NCI-H1694 treated with DMSO at 0.1 percent for 48 hours (cell line): ENCODE measurements at places on chromosomes 12 and 14.

- DNase-seq = no peak
These were observed 6.3 kb downstream of the FRS2 start for GRCh38 chr12:69476276-69477017.

DNA sequence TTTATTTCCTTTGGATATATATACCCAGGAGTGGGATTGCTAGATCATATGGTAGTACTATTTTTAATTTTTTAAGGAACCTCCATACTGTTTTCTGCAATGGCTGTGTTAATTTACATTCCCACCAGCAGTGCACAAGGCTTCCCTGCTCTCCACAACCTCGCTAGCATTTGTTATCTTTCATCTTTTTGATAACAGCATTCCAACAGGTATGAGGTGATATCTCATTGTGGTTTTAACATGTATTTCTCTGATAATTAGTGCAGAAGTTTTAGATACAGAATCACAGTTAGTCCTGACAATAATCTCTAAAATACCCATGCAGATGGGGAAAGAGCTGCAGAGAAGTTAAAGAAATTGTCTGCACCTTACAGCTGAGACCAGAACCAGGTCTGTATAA, 35.5 kb upstream of the BCL2L14 start:
- DNase-seq = no peak

DNA sequence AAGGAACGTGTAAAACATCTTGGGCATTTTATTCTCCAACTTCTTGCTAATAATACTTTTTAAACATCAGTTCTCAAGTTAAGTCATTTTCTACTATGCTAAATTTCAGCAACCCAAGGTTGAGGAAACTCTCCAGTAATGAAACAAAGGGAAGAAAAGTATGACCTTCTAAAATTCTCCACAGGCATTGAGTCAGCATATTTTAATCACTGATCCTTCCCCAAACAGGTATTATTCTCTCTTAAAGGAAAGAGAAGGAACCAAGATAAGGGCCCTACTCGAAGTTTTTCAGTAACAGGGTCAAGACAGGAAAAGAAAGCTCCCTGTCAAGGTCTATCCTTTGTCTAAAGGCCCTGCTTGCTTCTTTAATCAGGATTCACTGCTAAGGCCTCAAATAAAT, 3.0 kb downstream of the KICS2 start:
- DNase-seq = no peak

DNA sequence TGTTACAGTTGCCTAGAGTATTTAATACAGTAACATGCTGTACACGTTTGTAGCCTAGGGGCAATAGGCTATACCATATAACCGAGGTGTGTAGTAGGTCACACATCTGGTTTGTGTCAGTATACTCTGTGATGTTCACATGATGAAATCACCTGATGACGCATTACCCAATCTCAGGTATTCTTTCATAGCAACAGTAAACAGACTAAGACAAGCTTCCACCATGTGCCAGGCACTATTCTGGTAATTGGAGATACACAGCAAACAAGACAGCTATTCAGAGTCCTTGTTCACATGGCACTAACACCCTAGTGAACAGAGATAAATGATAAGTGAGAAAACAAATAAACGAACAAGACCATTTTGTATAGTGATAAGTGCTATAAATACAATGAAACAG, 3.8 kb upstream of the PDE3A start:
- no peak for DNase-seq

- no peak for DNase-seq
These were observed 366.2 kb downstream of the EGLN3 start for GRCh38 chr14:33584697-33585096.

DNA sequence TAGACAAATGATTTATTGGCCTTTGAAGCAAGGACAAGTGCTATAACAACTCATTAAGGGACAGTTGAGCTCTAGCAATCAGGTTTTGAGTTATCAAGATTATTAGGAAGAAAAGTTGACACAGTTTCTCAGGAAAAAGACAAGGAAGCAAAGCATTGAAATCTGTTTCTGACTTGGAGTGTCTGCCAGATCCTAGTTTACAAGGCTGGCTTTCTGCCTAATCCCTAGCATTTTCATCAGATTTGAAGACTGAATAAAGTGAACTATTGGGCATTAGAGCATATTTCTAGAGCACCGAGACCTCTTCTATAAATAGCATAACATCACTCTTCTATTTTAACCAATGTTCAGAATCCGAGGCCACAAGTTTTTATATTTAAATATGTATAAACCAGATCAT, 7.0 kb downstream of the SYT1 start:
- no peak for DNase-seq

GRCh38 chr12:64753427-64753826, 5.8 kb downstream of the GNS start:
- DNase-seq = no peak

DNA sequence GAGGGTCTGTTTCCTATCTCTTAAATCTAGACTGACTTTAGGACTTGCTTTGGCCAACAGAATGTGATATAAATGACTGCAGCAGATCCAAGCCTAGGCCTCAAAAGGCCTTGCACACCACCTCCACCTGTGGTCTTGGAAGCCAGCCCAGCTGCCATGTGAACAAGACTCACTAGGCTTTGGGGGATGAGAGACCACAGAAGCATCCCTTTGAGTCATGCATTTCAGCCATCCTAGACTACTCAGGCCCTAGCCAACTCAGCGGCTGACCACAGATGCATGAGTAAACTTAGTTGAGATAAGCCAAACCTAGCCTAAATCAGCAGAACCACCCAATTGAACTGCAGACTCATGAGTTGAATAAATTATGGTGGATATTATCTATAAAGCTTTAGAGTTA, 87.7 kb downstream of the KCNH5 start:
- DNase-seq = no peak

DNA sequence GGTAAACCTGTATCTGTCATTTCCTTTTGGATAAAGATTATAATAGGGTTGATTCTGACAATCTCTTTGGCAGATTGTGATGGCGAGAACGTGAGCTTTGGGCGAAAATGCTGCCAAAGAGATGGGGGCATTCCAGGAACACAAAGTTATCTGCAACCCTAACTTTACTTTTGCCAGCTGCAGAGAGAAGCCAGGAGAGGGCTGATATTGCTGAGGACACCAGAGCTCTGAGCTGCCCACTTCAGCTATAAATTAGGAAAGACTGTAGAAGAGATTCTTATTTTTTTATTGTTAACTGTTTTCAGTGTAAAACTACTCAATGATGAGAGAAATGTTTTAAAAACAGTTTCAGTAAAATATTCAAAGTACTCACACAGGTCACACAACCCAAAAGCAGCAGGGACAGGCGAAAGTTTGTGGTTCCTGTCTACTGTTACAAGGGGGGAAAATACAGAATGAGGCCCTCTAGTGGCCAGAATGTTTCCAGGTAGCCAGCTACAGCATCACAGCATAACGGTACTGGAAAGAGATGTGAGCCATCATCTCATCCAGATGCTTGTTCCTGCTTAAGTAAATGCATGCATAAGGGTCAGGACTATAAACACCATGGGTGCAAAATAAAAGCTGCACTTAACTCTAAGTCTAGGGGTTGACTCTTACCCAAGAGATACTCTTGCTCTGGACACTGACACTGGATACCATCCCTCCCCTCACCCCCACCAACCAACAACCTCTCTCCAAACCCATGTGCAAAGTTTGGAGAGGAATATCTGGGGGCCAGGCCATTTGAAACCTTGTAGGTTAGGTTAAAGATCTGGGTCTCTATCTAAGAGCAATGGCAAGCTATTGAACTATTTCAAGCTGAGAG, 498.4 kb downstream of the RMST start:
- peak; percentile 9 for DNase-seq

DNA sequence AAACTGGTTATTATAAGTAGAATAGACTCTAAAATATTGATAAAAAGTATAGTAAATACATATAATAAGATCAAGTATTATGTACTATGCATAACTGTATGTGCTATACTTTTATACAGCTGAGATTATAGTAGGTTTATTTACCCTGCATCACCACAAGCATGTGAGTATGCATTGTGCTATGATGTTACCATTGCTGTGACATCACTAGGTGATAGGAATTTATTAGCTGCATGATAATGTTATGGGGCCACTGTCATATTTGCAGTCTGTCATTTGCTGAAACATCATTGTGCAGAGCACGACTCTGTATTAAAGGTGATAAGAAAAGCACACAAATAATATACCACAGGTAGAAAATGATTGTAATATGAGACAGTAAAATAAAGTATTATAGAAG, 385.6 kb downstream of the ZFP36L1 start:
- DNase-seq = no peak

GRCh38 chr12:67929384-67929772, 59.9 kb upstream of the IFNG-AS1 start:
- no peak for DNase-seq

DNA sequence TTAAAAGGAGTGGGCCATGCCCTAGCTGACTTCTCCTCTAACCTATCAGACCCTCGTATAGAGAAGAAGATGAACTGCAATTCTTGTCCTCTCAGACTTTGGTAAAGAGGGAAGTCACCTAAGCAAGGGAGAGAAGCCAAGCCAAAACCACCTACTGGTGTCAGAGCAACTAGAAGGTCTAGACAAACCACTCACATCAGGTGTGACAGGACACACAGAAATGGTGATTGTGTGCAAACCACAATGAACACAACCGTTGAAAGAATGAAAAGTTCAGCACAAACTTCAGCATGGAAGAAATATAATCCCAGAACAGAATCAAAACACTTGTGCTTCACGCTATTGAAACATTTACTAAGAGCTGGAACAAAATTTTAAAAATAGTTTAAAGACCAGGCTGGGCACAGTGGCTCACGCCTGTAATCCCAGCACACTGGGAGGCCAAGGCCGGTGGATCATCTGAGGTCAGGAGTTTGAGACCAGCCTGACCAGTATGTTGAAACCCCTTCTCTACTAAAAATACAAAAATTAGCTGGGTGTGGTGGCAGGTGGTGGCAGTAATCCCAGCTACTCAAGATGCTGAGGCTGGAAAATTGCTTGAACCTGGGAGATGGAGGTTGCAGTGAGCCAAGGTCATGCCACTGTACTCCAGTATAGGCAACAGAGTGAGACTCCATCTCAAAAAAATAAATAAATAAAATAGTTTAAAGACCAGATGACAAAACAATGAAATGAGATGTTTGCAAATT, 56.2 kb upstream of the NTF3 start:
- DNase-seq = no peak

DNA sequence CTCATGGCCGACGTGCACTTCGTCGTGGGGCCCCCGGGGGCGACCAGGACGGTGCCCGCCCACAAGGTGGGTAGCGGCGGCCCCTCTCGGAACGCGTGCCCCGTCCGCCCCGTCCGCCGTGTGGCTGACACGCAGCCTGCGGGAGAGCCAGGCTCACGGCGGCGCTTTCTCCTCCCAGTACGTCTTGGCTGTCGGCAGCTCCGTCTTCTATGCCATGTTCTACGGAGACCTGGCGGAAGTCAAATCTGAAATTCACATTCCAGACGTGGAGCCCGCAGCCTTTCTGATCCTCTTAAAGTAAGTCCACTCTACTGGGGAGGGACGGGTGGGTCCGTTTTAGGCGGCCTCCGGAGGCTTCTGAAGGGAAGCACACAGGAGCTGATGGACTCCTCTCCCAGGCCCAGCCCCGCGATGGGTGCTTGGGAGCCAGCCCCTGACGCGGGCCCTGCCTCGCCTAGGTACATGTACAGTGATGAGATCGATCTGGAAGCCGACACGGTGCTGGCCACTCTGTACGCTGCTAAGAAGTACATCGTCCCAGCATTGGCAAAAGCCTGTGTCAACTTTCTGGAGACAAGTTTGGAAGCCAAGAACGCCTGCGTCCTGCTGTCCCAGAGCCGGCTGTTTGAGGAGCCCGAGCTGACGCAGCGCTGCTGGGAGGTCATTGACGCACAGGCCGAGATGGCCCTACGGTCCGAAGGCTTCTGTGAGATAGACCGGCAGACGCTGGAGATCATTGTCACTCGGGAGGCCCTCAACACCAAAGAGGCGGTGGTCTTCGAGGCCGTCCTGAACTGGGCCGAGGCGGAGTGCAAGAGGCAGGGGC, 1.1 kb downstream of the BTBD6 start:
- no peak for DNase-seq

GRCh38 chr12:16785953-16786352, 180.0 kb upstream of the LMO3 start:
- DNase-seq = no peak

DNA sequence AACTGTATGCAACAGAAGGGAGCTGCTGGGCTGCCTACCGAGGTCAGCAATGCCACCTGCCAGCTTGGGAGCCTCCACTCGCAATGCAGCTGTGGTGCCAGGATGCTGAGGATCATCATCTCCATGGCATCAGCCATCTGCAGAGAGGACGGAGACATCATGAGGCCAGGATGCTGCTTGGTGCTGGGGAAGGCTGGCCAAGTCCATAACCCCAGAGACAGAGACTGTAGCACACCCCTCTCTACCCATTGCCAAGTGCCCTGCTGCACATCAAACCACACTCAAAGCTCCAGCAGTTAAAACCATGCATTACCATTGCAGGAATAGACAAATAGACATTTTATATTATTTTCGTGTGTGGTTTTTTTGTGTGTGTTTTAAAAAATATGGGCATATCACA, 43.5 kb downstream of the SVOP start:
- DNase-seq = no peak

DNA sequence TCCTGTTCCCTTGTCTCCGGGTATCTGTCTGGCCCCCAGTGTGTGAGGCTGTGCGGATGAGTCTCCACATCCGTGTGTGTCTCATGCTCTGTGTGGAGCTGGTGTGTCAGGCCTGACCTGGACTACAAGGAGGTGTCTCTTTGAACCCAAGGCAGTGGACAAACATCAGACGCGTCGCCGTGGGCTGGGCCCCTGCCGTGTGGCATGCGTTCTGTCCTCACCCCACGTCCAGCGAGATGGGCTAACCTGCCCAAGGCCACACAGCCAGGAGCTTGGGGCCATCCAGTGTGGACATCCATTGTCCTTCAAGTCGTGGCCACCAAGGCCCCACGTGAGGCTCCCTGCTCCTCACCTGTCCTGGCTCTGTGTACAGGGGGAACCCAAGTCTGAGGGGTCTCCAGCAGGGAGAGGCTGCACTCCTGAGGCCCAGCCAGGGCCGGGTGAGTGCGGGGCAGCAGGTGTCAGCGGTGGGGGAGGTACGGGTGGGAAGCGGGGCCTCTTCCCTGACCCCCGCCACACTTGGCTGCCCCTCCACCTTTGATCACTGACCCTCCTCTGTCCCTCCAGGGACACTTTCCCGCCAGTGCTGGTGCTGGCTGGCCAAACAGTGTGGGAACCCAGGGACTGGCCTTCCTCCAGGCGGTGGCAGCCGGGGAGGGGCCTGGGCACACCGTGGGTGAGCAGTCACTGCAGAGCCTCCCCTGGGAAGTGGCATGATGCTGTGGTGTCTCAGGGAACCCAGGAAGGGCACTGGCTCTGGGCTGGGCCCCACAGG, 48.5 kb downstream of the CYP46A1 start:
- no peak for DNase-seq
